ENCODE measurements at places on chromosomes 2 and 18. TPM values are rescaled to one million over a fixed set of nuclear protein-coding genes. Genes with fewer than 3 reads are reported as not detected.

Gene ZNF236
- 8.9 TPM for total RNA-seq

Gene ASB18
- total RNA-seq = not detected

Gene DSG4
- not detected for total RNA-seq

Gene CHRNA1
- total RNA-seq = not detected

Gene CFAP210
- not detected for total RNA-seq

Gene CRACDL
- total RNA-seq = 6.6 TPM

Gene ALPI
- not detected for total RNA-seq

Gene SAG
- total RNA-seq = not detected

Gene PKDCC
- 1.8 TPM for total RNA-seq

Gene COL5A2
- 6.3 TPM for total RNA-seq

Gene ALLC
- total RNA-seq = not detected

Gene NYAP2
- 0.32 TPM for total RNA-seq

Gene RUFY4
- total RNA-seq = 0.12 TPM

Gene KYNU
- total RNA-seq = 33.6 TPM

Gene RFX8
- not detected for total RNA-seq

Gene PLGLB1
- 0.64 TPM for total RNA-seq

Gene KCNG2
- 0.20 TPM for total RNA-seq

Gene RESP18
- total RNA-seq = not detected

Gene ASIC4
- total RNA-seq = not detected

Gene REG3G
- total RNA-seq = not detected

Gene EPAS1
- 89.5 TPM for total RNA-seq

Gene CIDEA
- total RNA-seq = 0.80 TPM

Gene TPO
- 1.2 TPM for total RNA-seq

Gene LRRTM1
- not detected for total RNA-seq

Gene EHD3
- total RNA-seq = 43.4 TPM
